Kidney epithelial cell (primary cell): ENCODE measurements at places on chromosomes 2 and 18. TPM values are rescaled to one million over a fixed set of nuclear protein-coding genes. Genes with fewer than 3 reads are reported as not detected.

Gene SCN7A
- total RNA-seq: 0.08 and 0.34 TPM in 2 replicates

Gene TCF7L1
- 2.6 and 4.3 TPM in 2 replicates for total RNA-seq

Gene DOCK10
- total RNA-seq: 1.2 and 5.0 TPM in 2 replicates

Gene HTR2B
- 0.21 and 0.29 TPM in 2 replicates for total RNA-seq

Gene CRACDL
- total RNA-seq: 1.4 TPM in 2 replicates
